ENCODE measurements at places on chromosomes 5 and 9.
A peak's percentile ranks its signal among the peaks of the same experiment; 100 is the strongest.

DNA sequence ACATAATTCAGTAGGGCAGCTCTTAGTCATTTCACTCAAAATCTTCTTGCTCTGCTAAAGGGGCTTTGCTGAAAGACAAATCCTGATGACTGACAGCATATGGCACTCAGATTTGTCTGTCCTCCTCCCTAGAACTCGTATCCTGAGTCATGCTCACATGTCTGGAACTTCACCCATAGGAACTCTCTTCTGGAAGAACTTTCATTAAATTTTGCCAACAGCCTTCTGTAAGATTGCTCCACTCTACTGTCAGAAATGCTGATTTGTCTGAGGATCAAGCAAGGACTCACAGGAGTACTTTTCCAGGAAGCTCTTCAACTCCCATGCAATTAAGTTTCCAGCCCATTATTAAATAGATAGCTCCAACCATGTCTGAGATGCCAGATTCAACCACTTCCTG lies 59.8 kb upstream of the SNX2 start:
- no peak for DNase-seq

DNA sequence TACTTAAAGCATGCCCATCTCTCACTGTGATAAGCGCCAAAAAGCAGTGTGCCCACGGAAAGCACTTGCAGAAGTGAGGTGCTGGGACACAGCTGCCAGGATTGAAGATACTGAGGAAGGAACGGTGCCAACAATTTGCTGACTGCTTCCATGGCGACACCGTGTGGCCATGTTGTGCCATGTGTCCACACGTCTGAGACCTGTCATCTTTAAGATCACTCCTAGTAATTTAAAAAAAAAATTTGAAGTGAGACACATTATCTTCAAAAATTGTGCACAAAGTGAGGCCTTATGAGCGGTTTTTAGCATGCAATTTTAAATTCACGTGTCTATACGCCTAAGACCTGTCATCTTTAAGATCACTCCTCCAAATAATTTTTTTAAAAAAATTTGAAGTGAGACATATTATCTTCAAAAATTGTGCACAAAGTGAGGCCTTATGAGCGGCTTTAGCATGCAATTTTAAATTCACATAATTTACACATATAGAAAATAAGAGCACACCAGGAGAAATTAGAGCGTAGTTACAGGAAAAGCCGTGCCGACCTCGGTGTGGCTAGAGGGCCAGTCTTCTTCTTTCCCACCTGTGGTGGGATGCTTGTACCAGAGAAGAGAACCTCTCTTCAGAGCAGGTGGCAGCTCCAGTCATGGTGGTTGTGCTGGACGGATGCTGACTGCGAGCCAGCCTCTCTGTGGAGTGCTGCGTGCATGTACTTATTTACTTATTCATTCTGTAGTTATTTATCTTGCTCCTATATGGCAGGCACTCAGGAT lies 21.4 kb upstream of the FLT4 start:
- peak; percentile 30 for DNase-seq

DNA sequence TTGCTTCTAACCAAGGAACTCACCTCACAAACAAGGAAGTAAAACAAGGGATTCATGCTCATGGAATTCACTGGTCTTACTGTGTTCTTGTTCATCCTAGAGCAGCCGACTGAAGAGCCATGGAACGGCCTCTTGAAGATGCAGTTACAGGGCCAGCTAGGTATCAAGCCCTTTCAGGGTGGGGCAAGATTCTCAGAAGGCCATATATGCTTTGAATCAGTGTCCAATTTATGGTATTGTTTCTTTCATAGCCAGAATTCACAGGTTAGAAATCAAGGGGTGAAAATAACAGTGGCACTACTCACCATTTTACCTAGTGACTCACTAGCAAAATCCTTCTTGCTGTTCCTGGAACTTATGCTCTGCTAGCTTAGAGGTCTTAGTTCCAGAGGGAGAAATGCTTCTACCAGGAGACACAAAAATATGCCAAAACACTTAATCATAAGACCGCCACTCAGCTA lies 159.5 kb upstream of the CDH10 start:
- DNase-seq = no peak

- no peak for DNase-seq
Measured at GRCh38 chr9:124487260-124488182, 19.7 kb downstream of the NR5A1 start.

- no peak for DNase-seq
Measured at GRCh38 chr5:138724470-138725146, 28.6 kb upstream of the CTNNA1 start.

GRCh38 chr5:136084698-136085097 lies 47.9 kb upstream of the SMAD5 start:
- DNase-seq = no peak

DNA sequence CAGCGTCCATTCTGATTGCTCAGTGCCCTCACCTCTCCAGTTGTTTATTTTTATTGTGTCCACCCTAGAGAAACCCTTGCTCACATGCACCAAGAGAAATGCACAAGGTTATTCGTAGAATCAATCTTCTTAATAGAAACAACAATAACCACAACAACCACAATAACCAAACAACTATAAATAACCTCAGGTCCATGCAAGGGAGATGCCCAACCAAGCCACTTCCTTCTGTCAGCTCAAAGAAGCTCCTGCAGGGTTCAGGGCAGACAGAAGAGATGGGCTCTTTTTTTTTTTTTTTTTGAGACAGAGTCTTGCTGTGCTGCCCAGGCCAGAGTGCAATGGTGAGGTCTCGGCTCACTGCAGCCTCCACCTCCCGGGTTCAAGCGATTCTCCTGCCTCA lies 14.9 kb upstream of the TCOF1 start:
- no peak for DNase-seq

DNA sequence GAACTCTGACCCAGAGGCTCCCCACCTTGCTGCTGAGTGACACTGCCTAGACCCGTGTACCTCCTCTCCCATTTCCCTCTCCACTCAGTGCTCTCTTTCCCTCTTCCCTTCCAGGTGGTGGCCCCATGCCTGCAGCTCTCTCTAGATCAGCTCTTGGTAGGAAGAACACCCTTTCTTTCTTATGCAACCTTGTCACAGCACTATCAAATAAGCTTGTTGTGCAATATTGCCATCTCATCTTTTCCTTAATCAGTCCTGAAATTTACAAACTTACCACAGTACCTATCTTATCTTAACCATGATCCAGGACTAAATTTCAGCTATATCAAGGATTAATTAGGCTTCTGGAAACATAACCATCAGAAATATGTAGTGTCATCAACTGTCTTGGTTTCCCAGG lies 88.6 kb downstream of the ZFAND5 start:
- DNase-seq = no peak

- DNase-seq = peak; percentile 65
Measured at GRCh38 chr9:134065612-134066419, 2.0 kb downstream of the BRD3 start.

- no peak for DNase-seq
Measured at GRCh38 chr5:98961665-98962344, 33.0 kb upstream of the CHD1 start.

- DNase-seq = no peak
Measured at GRCh38 chr9:134216449-134216951, 52.1 kb upstream of the RNU6ATAC start.

- DNase-seq = peak; percentile 13
Measured at GRCh38 chr9:114053246-114054005, 24.7 kb downstream of the AMBP start.

GRCh38 chr9:91033797-91034196 lies 232.2 kb downstream of the SYK start:
- DNase-seq = peak; percentile 60
